Stromal cell of bone marrow (primary cell): ENCODE measurements at places on chromosomes 1 and 21.
A peak's percentile ranks its signal among the peaks of the same experiment; 100 is the strongest.

GRCh38 chr1:235910357-235911299 is 43.9 kb upstream of the LYST start:
- DNase-seq, result peak; percentile 97

GRCh38 chr1:95168761-95169351 is 51.7 kb downstream of the TLCD4 start:
- no peak for DNase-seq

GRCh38 chr1:206070627-206071304 is 17.8 kb downstream of the RHEX start:
- no peak for DNase-seq

DNA sequence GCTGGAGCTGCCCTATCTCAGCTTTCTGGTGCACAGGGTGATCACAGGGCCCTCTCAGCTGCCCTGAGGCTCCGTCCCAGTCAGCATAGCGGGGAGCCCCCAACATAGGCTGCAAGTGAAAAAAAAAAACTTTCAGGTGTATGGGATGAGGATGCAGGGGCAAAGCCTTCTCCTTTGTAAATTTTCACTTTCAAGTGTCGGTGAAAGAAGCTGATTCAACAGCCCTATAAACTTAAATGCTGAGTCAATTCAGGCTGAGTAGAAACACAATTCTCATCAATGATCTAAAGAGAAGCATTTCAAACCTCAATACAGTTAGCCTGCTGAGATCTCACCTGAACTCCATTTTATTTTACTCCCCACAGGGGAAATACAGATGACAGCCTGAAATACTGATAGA is 171.2 kb downstream of the SEC16B start:
- no peak for DNase-seq

- DNase-seq, result no peak
These were observed 773 bp downstream of the CHD1L start for GRCh38 chr1:147243228-147243685.

GRCh38 chr1:203275656-203276272 is 29.6 kb upstream of the BTG2 start:
- no peak for DNase-seq

DNA sequence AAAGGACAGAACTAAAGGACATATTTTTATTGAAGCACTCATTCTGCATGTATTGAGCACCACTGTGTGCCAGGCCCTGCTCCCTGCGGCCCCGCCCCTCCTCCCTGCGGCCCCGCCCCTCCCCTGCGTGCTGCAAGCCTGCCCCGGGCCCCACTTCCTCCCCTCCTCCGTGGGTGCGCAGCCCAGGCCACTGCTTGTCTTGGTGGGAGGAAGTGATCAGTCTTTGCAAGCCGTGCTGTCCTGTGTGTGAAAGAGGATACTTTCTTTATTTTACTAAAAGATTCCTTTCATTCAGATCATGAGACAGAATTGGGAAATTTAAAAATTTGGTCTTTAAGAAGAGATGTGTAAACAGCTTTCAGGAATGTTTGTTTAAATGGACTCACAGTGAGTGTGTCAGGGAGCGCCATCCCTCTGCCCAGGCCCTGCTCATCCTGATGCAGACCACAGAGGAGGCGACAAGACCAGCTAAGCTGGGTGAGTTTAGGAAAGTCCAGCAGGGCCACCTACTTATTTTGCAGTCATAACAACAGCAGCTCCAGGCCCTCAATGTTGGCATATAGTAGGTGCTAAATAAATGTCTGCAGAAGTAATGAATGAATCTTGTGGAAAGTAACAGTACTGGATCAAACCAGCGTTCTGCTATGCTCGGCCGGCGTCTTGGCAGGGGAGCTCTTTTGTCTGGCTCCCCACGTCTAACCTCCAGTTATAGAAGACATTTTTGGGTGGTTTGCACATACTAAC is 88.3 kb upstream of the SELENON start:
- DNase-seq, result peak; percentile 54

DNA sequence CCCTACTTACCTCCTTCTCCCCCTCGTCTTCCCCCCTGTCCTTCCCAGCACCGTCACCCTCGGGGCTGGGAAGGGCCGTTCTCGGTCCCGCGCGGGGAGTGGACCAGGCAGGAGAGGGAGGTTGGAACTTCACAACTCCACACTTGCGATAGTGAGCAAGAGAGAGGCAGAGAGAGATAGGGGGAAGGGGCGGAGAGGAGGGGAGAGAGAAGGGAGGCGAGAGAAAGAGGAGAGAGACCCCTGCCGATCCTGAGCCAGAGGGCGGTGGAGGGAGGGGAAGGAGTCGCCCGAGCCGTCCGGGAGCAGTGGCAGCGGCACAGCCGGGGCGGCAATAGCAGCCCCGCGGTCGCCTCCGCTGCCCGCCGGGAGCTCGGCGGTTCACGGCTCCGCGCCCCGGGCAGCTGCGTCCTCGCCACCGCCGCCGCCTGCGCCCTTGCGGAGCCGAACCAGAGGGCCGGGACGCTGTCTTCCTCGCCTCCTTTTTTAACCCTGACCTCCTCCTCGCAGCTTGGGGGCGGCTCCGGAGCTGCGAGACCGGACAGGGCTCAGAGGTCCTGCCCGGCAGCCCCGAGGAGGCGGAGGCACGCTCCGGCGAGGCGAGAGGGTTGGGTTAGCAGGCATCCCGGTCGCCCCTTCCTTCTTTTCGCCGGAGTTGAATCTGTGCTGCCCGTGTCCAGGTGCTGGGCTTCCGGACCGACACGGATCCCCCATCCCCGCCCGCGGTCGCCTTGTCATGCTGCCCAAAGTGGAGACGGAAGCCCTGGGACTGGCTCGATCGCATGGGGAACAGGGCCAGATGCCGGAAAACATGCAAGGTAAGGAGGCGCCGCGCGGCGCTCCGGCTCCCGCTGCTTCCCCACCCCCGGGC is 11.7 kb downstream of the NR5A2 start:
- DNase-seq, result no peak

GRCh38 chr1:156164125-156164831 is 10.9 kb downstream of the SEMA4A start:
- DNase-seq, result peak; percentile 48

- DNase-seq, result peak; percentile 44
These were observed 351.3 kb upstream of the RUNX1 start for GRCh38 chr21:35400233-35400939.

- peak; percentile 90 for DNase-seq
These were observed 13.5 kb upstream of the TNFRSF1B start for GRCh38 chr1:12153181-12153785.

DNA sequence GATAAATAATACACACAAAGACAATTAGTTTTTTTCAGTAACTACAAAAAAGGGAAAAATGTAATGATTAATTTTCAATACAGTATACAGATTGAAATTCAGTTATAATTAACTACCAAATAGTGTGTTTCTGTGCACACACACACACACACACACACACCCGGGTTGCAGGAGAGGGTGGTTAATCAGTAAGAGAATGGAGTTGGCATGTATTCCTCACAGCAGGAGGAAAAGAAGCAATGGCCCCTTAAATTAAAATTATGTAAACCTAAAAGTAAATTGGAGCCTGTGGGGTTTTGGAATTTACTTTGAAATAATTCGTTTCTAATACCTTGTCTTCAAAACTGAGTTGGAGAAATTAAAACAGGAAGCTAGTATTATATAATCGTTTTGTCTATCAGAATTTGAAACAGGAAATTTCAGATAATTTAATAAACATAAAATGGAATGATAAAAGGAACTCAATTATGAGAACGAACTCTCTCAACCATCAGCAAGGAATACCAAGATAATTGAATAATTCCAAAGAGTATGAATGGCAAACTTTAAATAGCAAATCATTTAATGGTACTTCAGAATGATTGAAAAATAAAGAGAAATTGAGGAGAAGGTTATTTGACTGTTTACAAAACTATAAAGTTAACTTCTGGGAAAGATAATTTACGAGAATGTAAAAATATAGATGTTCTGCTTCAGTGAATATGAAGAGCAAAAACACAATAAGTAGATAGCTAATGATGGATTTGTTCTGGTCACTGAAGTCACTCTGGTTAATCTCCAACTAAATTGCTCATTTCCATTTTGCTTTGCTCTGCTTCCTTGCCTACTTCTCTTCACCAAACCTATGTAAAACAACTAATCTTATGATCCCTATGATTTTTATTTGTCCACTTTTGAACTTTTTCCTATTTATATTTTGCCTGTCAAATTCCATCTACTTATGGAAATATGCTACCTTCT is 547.9 kb upstream of the ZP4 start:
- no peak for DNase-seq

- DNase-seq, result no peak
These were observed 264.2 kb downstream of the NPHP4 start for GRCh38 chr1:5727871-5728643.

DNA sequence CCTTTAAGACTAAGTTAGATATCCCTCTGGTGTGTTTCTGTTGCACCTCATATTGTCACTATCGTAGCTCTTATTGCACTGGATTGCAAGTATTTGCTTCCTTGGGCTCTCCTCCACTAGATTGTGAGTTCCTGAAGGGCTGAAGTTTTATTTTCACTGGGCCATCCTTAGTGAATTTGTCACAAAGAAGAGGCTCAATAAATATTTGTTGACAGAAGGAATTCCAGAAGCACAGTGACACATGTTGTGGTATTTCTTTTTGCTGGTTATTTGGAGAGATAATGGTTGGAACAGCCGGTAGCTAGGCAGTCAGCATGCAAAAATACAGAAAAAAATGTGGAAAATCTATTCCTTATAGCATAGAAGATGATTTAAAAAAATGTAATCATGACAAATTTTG is 129.9 kb upstream of the ZRANB2 start:
- DNase-seq, result no peak

DNA sequence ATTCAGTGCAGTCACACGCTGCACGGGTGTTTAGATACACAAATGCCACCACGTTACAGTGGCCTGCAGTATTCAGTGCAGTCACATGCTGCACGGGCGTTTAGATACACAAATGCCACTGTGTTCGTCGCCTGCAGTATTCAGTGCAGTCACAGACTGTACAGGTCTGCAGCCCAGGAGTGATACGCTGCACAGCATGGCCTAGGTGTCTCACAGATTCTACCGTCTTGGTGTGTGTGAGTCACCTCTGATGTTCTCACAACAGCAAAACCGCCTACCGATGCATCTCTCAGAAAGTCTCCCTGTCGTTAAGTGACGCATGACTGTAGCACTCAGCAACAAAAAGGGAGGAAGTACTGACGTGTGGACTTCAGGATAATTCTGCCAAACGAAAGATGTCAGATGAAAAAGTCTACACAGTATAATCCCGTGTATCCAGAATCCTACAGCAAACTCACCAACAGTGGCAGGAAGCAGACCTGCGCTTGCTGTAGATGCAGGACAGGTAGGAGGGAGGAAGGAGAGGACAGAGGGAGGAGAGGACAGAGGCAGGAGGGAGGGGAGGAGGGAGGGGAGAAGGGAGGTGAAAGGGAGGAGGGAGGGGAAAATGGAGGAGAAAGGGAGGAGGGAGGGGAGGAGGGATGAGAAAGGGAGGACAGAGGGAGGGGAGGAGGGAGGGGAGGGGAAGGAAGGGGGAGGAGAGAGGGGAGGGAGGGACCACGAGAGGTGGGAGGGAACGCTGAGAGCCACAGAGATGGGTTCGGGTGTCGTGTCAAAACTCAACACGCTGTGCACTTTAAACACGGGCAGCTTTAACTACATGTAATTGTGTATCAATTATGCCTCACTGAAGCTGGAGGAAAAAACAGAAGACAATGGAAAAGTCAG is 36.3 kb upstream of the PCBP3 start:
- no peak for DNase-seq

DNA sequence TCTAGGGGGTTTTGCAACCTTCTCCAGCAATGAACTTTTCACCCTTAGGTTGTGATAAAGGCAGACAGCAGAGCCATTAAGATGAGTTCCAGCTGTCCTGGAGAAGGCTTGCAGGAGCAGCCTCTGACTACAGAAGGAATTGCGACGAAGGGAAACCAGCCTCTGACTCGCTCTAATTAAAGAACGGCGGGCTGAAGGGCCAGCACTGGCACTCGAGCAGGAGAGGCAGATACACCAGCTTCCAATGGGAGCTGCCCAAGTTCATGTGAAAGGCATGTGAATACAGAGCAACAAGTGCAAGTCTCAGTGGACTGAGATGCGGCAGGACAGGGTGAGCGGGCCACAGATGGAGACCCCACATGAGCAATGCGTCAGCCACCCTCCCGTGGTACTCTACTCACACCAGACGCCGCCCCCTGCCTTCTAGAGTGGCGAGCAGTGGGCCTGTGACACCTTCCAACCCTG is 15.7 kb downstream of the RCC2 start:
- DNase-seq, result no peak

DNA sequence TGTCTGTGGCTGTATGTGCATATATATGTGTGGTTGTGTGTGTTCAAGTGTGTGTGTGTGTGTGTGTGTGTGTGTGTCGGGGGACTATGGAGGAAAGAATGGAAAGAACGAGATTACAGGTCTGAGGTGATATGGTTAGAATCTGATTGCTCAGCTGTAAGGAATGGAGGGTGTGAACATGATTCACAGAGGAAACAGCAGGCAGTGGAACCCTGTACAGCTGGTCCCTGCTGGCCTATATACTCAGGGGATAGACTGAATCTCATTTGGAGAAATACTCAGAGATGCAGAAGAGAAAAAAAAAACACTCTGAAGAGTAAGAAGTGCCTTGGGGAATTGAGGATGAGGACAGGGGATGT is 180.1 kb upstream of the ESRRG start:
- DNase-seq, result no peak

GRCh38 chr1:204094313-204094729 is 21.4 kb downstream of the SOX13 start:
- DNase-seq, result no peak

- DNase-seq, result no peak
These were observed 3.0 kb downstream of the SDE2 start for GRCh38 chr1:225995919-225996864.

- DNase-seq, result peak; percentile 28
These were observed 54.4 kb upstream of the GCLM start for GRCh38 chr1:93963585-93963984.

DNA sequence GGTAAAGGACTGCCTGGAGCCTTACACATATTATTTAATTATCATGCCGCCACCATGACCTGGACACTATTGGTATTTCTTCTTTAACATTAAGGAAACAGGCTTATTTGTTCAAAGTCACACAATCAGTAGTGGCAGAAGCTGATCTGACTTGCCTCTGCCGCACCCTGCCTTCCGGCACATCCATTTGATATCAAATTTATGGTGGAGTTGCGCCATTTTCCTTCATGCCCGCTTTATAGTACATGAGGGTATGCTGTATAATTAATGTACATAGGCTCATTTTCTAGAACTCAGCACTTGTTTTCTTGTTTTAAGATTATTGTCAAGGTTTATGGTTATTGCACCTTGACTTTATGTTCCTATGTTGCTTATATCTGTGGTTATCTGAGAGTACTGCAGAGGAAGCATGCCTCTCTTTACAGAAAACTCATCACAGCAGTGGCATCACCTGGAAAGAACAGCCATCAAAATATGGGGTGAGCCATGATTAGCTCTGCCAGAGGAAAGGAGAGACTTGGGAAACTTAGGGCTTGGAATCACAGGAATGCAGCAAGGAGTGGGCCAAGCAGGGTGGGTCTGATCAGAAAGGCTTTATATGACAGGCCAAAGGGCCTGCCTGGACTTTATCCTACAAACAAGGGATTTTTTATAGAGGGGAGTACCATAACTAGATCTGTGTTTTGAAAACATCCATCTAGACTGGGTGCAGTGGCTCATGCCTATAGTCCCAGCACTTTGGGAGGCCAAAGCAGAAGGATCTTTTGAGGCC is 72.2 kb upstream of the GJB5 start:
- no peak for DNase-seq

- no peak for DNase-seq
These were observed 1.2 kb downstream of the SCMH1 start for GRCh38 chr1:41240781-41241353.
